Kidney (tissue), 22 donors: ENCODE measurements at places on chromosomes 7 and 10.

- no peak for DNase-seq
Observed at GRCh38 chr7:996079-996872, 13.3 kb downstream of the CYP2W1 start.

GRCh38 chr10:124423813-124424212 lies 5.1 kb upstream of the OAT start:
- no peak for DNase-seq

DNA sequence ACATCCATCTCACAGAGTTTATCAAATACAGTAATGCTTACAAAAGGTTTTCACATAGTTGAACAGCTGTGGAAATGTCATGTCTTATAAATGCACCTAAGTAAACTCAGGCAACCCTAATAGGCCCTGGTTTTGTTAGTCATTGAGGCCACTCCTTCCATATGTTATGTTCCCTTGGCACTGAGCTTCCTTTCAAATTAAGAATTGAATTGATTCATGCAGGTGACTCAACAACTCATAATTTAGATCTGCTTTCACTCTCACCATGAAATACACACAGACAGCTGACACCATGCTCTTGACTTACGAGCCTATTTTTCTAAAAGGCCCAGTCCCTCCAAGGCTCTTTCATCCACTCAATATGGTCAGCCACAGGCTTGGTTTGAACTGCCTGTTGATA lies 476.9 kb downstream of the KCNMA1 start:
- no peak for DNase-seq

DNA sequence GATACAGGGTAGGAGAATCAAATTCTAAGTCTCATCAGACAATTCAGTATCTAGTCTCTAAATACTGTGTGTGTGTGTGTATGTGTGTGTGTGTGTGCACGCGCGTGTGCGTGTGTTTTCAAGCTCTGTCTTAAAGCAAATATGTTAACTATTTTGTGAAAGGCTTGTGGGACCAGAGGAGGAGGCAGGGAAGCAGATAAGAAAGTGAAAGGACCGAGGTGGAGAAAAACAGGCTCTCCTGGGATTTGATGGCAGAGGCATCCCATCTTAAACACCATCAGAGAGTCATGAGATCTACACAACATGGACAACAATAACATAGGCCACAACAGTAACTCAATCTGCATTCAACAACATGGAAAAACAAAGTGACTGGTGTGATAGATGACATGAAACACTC lies 67.1 kb downstream of the PIP4K2A start:
- no peak for DNase-seq

GRCh38 chr7:111162692-111163091 lies 71.8 kb downstream of the LRRN3 start:
- DNase-seq, result no peak

- no peak for DNase-seq
Observed at GRCh38 chr10:77726732-77727131, 89.1 kb upstream of the KCNMA1 start.

GRCh38 chr7:68376131-68376661 lies 1222.1 kb upstream of the AUTS2 start:
- no peak for DNase-seq

DNA sequence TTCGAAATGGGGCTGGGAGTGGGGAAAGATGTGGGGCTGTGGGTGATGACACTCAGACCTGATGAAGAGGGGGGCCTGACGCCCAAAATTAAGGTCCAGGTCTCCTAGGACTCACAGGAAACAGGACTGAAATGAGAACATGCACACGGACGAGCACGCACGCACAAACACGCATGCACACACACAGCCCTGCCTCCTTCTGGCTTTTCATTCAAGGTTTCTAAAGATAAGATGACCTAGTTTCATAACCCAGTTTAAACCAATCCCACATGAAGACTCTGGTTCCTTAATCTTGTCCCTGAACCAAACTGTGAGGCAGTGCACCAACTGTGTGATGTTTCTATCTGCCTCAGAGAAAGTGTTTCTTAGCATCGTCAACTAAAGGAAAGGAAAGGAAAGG lies 162.0 kb downstream of the DGKI start:
- DNase-seq, result no peak

DNA sequence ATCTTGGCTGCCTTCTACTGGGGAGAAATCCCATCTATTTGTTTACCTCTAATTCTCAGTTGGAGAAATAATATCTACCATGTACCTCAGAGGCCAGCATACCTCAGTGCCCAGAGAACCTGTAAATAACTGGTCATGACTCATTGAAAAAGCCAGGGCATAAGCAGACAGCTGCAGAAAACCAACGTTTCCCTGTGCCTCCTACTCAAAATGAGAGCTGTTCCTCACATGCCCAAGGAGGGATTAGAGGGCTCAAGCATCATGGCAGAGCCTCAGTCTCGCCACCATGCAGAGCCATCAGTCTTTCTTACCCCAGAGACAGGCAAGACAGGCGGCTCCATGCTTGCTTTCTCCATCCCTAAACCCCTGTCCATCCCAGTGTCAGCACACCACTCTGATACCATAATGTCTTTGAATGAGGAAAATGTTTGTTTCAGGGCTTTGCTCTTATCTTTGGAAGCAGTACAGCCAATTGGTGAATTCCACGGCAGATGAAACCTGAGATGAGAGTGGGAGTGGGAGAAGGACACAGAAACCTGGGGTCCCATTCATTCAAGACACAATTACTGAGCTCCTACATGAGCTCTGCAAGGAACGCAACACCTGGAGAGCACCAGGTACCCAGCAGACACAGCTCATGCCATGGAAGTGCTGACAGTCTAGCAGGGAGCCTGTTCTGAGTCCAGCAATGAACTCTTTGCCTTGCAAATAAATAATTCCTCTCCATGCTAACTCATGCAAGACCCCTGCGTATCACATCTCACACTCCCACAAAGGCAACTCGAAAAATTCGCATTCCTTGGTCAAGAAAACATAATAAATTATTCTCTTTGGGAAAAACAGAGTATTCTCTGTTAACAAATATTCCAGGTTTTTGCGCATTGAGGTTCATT lies 21.1 kb downstream of the PON1 start:
- no peak for DNase-seq

- DNase-seq, result no peak
Observed at GRCh38 chr7:115319541-115319940, 397.6 kb downstream of the MDFIC start.

- DNase-seq, result no peak
Observed at GRCh38 chr7:101241015-101241363, 3.4 kb upstream of the CLDN15 start.

- no peak for DNase-seq
Observed at GRCh38 chr10:43151371-43151770, 13.1 kb downstream of the CSGALNACT2 start.

DNA sequence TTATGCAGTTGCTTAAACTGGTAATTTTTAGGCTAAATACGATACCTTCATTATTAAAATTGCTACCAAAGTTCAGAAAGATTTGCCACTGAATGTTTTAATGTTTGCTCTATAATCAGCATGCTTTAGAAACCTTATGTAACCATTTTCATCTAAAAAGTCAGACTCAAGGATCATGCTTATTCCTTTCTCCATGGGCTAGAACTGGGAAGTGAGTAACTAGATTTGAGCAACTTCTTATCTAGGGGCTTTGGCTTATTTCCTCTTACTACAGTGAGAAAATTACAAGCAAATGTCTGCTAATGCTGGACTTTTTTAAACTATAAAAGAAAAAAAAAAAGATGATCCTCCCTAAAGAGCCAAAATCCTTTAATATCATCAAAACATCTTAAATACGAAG lies 215.9 kb downstream of the CRPPA start:
- DNase-seq, result no peak

DNA sequence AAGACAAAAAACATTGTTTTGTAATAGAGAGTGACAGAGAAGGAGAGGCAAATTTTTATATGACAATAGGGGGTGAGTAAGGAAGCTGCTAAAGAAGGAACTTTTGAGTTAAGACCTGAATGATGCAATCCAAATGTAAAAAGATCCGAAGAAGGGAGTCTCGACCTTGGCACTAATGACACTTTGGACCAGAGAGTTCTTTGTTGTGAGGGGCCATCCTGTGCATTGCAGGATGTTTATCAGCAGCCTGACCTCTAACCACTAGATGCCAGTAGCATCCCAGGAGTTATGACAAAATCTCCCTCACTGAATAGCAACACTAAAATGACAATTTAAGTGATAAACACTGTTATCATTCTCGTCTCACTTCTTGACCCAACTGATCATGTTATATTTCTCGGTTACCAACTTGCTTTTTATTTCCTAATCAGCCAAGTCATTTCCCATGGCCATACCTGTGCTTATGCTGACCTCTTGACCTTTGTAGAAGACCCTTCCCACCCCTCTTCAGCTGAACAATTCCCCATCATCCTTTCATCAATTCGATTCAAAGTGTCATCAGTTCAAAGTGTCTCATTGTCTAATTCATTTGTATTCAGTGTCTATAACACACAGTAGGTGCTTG lies 30.0 kb downstream of the DGKI start:
- no peak for DNase-seq

DNA sequence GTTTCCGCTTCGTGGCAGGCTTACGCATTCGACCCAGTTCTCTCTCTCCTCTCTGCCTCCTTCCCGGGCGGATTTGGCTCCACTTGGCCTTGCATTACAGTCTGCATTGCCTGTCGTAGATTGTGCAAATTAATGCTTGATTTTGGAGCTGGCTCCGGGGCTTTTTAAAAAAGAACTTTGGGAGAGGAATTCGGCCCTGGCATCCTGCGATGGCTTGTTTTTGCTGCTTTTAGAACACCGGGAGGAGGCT lies 767 bp downstream of the EIF4EBP2 start:
- peak; percentile 50 for DNase-seq

- DNase-seq, result no peak
Observed at GRCh38 chr10:83214136-83214535, 925.2 kb upstream of the GHITM start.

DNA sequence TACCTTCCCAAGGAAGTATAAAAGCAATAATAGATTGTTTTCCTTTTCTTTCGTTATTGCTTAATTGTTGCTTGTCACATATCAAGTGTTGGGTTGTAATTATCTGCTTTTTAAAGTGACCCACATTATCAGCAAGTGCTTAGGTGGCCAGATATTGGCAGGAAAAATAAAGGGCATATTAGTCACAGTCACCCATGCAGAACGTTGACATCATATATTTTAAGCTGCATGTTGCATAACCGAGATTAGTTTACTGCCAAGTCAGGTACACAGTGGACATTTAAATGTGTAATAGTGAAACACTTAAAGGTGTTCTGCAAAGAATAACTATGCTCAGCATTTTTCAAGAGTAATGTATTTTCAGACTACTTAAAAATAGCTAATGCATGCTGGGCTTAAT lies 11.4 kb downstream of the NEBL start:
- DNase-seq, result peak; percentile 7

DNA sequence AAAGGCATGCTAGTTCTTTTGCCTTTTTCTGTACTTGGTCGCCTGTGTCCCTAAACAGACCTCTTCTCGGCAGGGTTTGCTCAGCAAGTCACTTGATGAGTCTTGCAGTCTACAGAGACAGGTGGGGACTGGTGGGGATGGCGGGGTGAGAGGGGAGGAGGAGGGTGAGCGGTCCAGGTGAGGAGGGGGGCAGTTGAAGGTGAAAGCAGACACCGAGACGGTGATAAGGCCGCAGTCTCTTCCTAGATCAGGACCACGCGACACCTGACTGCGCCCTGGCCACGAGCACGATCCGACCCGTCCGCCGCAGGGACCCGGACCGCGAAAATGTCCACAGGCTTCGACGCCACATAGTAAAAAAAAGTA lies 566 bp downstream of the ASNS start:
- no peak for DNase-seq

DNA sequence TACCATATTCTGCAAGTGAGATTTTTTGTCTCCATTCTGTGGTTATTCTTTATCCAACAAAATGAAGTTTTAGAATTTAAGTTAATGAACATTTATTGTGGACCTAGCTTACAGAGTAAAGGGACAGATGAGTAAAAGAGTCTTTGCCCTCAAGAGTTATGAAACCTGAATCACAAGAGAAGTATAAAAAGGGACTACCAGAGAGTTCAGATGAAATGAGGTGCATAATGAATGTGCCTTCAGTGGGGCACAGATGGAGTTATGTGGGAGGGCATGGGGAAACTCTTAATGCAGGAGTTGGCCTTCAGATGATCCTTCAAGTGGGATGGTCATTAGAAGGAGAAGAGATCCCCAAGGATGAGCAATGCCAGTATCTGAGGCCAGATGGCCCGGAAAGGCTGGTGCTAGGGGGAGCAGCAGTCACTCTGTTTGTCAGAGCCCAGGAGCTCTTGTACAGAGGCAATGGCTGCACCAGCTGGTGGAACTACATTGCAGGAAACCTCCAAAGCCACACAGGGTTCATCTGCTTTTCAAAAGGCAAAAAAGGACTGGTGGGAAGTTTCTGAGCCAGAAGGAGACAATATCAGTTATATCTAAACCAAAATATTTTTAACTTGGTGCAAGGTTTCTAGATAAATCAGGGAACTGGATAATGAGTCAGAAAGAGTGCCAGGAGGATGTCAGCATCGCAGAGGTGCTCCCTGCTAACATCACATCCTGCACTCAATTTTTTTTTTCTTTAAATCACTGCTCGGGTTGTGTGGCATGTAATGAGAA lies 162.0 kb downstream of the KLF6 start:
- DNase-seq, result no peak

DNA sequence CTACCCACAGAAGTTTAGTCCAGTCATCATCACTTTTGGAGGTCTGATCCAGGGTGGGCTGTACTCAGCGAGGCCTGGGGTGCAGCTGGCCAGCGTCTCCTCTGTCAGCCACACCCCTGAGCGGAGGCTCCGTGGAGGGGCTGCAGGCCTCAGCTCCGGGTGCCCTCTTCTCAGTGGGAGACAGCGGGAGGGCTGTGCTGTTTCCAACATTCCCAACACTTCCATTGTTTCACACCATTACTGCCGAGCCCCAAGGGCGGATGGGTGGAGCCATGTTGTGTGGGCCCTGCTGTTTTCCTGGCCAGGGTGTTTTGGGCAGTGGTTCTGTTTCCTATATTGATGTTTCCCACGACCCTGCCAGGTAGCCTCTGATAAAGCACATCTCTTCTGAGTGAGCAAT lies 95.0 kb downstream of the MKI67 start:
- no peak for DNase-seq

DNA sequence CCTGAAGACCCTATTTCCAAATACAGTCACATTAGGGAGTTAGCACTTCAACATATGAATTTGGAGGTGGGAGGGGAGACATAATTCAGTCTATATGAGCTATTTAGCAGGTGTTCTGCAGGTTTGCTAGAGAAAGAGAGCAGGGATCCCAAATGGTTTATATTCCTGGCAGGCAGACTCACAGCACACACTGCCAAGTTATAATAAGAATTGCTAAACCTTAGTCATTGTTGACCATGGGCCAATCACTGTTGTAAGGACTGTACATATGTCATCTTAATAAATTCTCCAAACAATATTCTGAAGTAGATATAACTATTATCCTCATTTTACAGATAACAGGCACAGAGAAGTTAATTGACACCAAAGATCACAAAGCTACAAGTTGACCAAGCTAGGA lies 1.5 kb upstream of the CCDC3 start:
- no peak for DNase-seq

- DNase-seq, result no peak
Observed at GRCh38 chr10:101512738-101513137, 75.3 kb downstream of the POLL start.
